ENCODE measurements at places on chromosomes 16 and 17.

- DNase-seq = no peak
Observed at GRCh38 chr17:48179071-48179945, 71.7 kb downstream of the SNX11 start.

GRCh38 chr17:41480136-41480535, 815 bp downstream of the KRT35 start:
- no peak for DNase-seq

DNA sequence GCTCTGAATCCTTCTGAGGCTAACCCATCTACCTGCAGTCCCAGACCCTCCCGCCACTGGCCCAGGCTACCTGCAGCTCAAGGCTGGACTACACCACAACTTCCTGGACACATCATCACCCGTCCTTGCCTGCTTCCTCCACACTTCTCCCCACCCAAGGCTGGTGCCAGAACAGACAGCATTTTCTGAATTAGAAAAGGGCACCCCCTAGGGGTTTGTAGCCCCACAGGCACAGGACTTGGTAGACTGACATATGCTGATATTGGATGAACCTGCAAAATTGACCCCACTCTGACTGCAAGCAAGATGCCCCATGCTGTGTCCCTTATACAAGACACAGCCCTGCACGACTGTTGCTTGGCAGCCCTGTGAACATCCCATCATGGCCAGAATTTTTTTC, 271.5 kb upstream of the C16orf82 start:
- peak; percentile 58 for DNase-seq

GRCh38 chr16:3793161-3793576, 75.8 kb upstream of the TRAP1 start:
- no peak for DNase-seq

DNA sequence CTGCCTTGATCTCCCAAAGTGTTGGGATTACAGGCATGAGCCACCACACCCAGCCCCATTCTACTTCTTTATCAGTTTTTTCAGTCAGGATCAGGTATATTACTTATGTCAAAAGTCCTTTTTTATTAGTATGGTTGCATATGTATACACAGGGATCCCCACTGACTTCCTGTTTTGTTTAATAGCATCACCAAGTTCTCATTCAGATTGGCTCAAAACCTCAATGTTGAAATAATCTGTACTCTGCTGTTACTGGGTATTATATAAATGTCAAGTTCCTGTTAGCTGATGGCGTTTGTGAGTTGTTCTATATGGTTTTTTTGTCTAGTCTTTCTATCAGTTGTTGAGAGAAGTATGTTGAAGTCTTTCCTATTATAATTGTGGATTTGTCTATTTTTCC, 168.5 kb downstream of the BCAS3 start:
- no peak for DNase-seq

Measured in activated CD8-positive, alpha-beta memory T cell treated with anti-CD3 and anti-CD28 coated beads for 24 hours (primary cell).